ENCODE measurements at places on chromosomes 5 and 9.

GRCh38 chr9:36791222-36791950 is 218.7 kb downstream of the MELK start:
- no peak for DNase-seq

- peak; percentile 11 for DNase-seq
Measured at GRCh38 chr5:78899922-78900362, 85.2 kb downstream of the ARSB start.

DNA sequence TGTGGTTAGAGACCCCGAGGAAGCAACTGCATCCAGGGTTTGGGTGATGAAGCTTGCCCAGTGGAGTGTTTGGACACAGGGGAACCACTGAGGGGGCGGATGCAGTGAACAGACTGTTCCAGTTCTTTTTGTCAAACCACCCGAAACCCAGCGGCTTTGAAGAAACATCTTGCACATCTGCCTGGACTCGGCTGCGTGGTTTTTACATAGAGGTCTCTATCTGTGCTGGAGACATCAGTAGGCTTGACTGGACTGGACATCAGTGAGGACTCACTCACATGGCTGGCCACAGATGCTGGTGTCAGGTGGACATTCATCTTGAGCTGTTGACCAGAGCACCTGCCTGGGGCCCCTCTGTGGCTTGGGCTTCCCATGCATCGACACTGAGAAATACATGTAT is 15.3 kb upstream of the SPATA31E1 start:
- no peak for DNase-seq

DNA sequence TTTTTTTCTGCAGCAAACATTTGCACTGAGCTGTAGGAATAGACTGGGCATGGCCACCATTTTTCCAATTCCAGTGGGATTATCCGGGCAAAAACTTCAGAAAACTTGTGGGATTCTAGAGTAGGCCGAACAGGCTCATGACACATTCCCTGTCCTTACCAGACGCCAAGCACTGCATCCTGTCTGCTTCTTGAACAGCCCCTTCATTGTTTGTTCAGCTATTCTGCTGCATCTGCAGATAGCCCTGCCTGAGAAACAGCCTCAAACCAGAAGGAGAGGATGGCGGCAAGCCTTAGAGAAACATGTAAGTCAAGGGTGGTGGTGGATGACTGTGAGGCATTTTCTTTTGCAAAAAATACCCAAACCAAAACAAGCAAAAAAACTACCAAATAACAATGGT is 111.8 kb upstream of the NTRK2 start:
- DNase-seq = no peak

DNA sequence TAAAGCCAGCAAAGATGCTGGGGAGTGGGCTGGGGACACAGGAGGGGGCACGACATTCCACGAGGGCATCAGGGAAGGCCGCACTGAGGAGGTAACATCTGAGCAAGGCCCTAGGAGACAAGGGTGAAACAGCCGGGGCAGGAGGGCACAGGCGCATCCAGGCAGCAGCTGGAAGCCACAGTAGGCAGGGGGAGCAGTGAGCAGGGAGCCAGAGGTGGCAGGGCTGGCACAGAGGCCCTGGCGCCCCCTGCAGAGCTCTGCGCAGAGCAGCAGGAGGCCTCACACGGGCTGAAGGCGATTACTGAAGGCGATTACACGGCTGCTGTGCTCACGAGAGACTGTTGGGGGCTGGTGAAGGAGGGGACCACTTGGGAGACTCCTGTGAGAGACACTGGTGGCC is 15.4 kb downstream of the LMAN2 start:
- DNase-seq = peak; percentile 47

DNA sequence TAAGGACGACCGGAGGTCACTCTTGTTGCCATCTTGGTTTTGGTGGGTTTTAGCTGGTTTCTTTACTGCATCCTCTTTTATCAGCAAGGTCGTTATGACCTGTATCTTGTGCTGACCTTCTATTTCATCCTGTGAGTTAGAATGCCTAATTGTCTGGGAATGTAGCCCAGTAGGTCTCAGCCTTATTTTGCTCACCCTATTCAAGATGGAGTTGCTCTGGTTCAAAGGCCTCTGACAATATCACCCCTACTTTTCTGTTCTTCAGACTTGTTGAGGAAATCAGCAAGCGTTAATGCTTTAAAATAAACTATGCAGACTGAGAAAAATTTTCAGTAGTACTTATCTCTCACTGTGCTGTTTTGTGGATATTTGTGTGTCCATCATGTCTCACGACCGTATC is 92.6 kb downstream of the MTRR start:
- DNase-seq = no peak
